NT2/D1 (cell line): ENCODE measurements at places on chromosomes 11 and 22.
A peak's percentile ranks its signal among the peaks of the same experiment; 100 is the strongest.

DNA sequence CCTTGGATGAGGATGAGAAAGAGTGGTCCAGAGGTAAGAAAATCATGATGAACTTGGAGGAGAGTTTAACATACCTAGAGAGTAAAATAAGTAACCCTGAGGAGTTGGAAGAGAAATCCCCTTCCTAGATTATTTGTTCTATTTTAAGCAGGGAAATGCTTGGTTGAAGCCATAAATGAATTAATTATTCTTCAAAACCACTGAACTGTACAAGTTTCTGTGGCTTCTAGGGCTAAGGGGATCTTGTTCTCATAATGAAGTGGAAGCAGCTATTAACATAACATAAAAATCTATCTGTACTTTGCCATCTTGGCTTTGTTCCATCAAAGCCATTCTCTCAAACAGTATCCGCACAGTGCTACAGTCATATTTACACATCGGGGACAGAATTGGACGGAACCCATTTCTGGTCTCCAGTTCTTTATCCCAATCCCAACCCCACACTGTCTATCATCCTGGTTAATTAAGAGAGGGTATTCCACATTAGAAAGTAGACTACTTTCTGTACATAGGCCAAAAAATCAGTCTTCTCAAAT, 14.5 kb upstream of the ARHGAP42 start:
- DNase-seq = no peak

GRCh38 chr11:29324328-29324727, 692.5 kb downstream of the KCNA4 start:
- DNase-seq = no peak

GRCh38 chr11:119168471-119169281, at the start of gene NLRX1:
NLRX1 (plus strand) TSS chr11:119168725; CDS start chr11:119171404, 2,679 bp downstream.
- peak; percentile 82 for DNase-seq

DNA sequence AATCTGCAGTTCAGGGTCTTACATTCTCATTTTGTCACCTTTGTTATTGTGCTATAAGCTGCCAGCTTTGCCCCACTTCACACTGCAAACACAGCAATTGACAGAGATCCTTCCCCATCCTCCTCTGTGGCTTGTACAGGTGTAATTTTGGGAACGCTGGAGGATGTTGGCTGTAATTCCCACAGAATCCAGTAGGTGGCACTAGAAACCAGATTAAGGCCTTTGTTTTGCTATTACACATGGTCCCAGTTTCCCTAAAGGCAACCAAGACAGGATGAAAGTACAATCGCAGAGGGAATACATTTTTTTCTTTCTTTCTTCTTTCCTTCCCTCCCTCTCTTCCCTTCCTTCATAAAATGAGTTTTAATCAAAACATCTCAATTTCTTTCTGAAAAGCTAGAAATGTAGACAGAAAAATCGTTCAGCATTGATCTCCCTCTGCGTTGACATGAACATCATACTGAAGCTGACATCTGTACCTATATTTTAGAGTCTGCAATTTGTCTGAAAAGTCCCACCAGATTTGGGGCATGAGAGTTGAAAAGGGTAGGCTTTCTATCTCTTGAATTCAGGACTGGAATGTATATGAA, 21.3 kb upstream of the NELL1 start:
- no peak for DNase-seq
